Activated CD4-positive, alpha-beta T cell treated with anti-CD3 and anti-CD28 coated beads for 36 hours (primary cell): ENCODE measurements at places on chromosomes 2 and 18. TPM values are rescaled to one million over a fixed set of nuclear protein-coding genes. Genes with fewer than 3 reads are reported as not detected.

- no peak overlapping the region for H3K27ac ChIP-seq
- H3K27me3 ChIP-seq: peaks cover 32% of the 10 kb centered on the region
- no peaks in the 10 kb centered on the region for H3K36me3 ChIP-seq
- H3K4me3 ChIP-seq: no peak overlapping the region
- H3K4me1 ChIP-seq: no peaks in the 10 kb centered on the region
Observed at GRCh38 chr2:72157871-72158771, 10.5 kb upstream of the CYP26B1 start.

GRCh38 chr18:7517852-7518251 lies 49.3 kb upstream of the PTPRM start:
- H3K36me3 ChIP-seq: no peaks in the 10 kb centered on the region
- H3K27me3 ChIP-seq: peaks cover 4% of the 10 kb centered on the region
- H3K4me3 ChIP-seq: no peak overlapping the region
- DNase-seq: no peak
- no peaks in the 10 kb centered on the region for H3K4me1 ChIP-seq
- H3K27ac ChIP-seq: no peak overlapping the region

DNA sequence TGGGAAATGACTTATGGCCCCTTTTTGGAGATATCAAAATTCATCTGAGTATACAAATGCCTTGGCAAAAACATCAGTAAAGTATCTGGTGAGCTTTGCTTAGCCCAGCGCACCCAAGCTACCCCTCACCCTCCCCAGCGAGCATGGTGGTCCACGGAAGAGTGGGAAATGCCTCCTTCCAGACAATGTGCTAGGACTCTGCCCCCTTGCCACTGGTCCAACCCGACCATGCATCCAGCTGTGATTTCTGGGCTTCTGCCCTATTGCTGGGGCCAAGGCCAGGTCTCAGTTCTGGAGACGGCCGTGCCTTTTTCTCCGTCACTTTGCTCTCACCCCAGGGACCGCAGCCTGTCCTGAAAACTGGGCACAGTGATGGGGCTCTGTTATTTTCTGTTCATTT lies 31.8 kb upstream of the CCL20 start:
- no peak for DNase-seq
- no peak overlapping the region for H3K27ac ChIP-seq
- H3K4me3 ChIP-seq: no peak overlapping the region
- H3K27me3 ChIP-seq: peaks cover 8% of the 10 kb centered on the region

DNA sequence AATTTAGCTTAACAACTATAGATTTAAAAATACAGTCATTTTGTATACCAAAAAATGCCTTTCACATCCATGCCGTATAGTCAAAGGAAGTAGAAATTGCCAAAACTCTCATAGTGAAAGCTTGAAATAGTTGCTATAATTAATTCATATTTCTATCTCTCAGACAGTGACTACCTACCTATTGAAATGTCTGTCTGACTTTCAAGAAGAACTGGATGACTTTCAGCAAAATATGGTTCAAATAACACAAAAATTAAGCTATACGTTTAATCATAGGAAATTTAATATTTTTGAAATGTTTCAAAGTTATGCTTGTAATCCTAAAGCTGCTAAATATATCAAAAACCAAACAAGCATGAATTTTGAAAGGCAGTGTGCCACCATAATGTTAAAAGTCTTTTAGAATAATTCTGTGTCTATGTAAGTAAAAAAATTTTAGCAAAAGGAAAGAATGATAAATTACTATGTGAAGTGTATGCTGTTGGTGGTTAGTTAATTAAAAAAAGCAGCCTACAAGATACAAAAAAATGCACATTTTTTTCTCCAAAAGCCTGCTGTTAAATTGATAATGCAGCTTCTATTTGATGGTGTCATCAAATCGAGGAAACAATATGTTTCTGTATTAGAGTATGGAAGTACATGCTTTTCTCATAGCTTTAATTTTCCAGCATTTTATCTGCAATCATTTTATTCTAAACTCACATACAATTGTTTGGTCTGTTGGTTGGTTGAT lies 57.7 kb upstream of the ST6GAL2 start:
- H3K36me3 ChIP-seq: no peaks in the 10 kb centered on the region
- H3K27ac ChIP-seq: no peak overlapping the region
- H3K4me3 ChIP-seq: no peak overlapping the region
- no peak for DNase-seq
- H3K4me1 ChIP-seq: no peaks in the 10 kb centered on the region
- no peaks in the 10 kb centered on the region for H3K27me3 ChIP-seq

- no peaks in the 10 kb centered on the region for H3K4me1 ChIP-seq
- H3K27me3 ChIP-seq: peaks cover 16% of the 10 kb centered on the region
- H3K27ac ChIP-seq: no peak overlapping the region
- H3K4me3 ChIP-seq: no peak overlapping the region
- no peaks in the 10 kb centered on the region for H3K36me3 ChIP-seq
Observed at GRCh38 chr2:231866450-231866849, 59.7 kb downstream of the NPPC start.

GRCh38 chr2:58052978-58053377 lies 6.4 kb downstream of the VRK2 start:
- peaks cover 33% of the 10 kb centered on the region for H3K36me3 ChIP-seq
- DNase-seq: no peak
- H3K4me3 ChIP-seq: no peak overlapping the region
- peaks cover 20% of the 10 kb centered on the region for H3K4me1 ChIP-seq
- no peaks in the 10 kb centered on the region for H3K27me3 ChIP-seq

TBR1 gene
- total RNA-seq: 0.04 TPM

PSTPIP2 gene
- total RNA-seq: 11.5 TPM

ABCG8 gene
- not detected for total RNA-seq
